ENCODE measurements at places on chromosomes 2 and 18. TPM values are rescaled to one million over a fixed set of nuclear protein-coding genes. Genes with fewer than 3 reads are reported as not detected.

- no peak for DNase-seq
Observed at GRCh38 chr2:220955776-220956175, 616.3 kb downstream of the EPHA4 start.

GRCh38 chr18:63366213-63367052, 573 bp downstream of the KDSR start:
- DNase-seq: peak; percentile 79

- no peak for DNase-seq
Observed at GRCh38 chr18:48743886-48744285, 205.1 kb downstream of the CTIF start.

DNA sequence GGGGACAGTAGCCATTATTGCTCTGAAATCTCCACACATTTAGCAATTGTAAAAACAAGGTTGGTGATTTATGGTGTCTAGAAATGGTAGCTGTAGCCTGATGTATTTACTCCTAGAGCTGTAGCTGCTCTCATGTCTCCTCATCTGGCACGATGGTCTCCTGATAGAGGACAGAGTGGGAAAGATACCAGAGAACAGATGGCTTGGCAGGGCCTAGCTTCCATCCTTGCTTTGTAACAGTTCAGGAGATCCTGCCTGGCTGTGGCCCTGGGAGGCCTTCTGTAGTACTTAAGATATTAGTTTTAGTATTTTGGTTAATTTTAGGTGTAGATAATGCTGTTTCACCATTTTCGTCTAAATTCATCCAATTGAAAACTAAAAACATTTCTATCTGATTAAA, 6.7 kb downstream of the ATG16L1 start:
- DNase-seq: no peak

DNA sequence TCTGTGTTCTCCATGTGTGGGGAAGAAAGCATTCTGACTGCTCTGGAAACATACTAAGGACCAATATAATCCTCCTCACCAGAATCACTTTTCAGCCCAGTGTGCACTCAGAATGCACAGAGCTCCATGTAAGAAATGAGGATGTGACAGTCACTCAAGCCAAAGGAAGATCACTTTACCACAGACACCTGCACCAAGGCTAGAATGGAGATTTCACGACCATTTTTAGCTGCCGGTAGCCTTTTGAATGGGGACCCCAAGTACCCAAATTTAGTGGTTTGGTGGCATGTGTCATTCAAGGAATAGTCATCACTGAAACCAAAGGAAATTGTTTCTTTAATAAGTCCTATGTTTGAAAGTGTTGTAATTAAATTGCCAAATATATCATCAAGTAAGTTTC, 613.2 kb upstream of the ACVR2A start:
- no peak for DNase-seq

DNA sequence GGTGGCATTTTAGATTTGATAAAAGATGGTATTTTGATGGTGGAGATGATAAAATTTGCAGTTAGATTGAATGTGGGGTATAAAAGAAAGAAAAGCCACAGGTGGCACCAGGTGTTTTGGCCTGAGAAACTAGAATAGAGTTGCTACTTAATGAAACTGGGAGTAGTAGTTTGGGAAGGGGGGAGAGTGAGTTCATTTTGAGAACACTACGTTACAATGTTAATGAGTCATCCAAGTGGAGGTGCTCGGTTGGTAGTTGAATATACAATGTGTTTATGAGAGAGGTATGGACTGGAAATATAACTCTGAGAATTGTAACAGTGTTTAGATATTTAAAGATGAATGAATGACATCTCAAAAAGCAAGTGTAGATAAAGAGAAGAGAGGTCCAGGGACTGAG, 26.4 kb downstream of the EPG5 start:
- DNase-seq: no peak

DNA sequence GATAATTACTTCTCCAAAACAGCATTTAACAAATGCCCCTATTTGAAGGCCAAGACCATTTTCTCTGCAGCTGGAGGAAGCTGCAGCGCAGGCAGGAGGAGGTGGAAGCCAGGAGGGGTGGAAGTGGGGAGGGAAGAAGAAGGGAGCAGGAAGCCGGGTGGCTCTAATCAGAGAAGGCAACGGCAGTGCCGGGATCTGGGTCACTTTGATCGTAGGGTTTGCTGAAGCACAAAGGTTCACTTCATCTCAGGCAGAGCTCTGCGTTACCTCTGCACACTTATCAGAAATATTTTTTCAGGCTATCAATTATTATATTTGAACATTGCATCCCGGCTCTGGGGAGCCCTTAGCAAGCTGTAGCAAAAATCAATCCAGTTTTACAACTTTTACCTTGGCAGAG, 315.8 kb upstream of the POU3F3 start:
- no peak for DNase-seq

GRCh38 chr2:6343076-6343475, 522.6 kb downstream of the CMPK2 start:
- no peak for DNase-seq

Gene SLC30A3
- total RNA-seq: 0.43 TPM

DNA sequence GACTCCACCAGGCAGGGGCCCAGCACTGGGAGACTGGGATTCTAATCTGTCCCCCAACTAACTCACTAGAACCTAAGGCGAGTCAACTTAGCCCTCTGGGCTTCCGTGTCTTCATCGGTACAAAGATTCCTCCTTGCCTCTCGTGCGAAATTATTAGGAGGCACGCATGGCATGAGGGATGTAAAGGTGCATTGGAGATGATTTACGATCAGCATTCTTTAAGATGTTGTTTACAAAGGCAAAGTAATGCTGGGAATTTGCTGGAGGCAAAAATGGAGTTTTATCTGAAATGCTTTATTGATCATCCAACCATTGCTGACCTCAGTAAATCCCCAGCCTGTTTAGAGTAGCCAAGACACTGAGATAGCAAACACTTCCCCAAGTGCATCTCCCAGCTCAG, 171.8 kb upstream of the KLHL29 start:
- no peak for DNase-seq

DNA sequence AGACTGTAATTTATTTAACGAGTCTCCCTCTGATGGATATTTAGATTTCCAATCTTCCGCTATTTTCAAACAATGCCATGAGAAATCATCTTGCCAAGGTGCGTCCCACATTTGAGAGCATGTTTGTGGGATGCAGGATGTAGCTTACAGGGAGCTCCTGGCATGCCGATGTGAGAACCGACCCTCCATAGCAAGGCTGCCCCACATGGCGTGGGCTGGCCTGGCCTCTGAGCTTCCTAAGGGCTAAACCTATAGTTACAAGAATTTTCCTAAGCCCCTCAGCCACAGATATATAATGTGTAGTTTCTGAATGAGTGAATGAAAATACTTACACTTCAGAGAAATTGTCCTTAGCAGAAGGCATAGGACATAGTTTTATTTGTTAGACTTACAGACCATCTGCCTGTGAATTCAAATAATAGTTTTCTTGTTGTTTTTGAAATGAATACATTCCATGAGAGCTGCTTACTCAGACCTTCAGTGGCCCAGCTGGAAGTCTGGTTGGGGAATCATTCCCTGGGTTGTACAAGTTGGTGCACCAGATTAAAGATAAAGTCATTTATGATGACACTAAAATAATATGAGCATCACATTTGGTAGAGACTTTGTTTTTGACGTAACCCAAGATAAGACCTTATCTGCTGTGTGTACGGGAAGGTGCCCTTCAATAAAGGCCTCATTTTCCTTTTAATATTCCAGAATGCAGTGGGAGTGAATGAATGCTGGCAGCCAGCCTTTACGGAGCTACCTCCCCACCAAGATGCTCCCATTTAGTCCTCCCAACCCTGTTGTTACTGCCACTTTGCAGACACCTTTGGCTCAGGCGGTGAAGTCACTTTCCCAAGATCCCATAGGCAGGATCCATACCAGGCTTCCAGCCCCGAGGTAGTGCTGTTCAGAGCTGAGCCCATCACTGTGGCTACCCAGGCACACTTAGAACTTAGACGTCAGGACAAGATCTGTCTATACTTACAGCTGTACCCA, 107.1 kb downstream of the GLI2 start:
- no peak for DNase-seq

- no peak for DNase-seq
Observed at GRCh38 chr18:63897072-63897471, 9.6 kb downstream of the SERPINB2 start.

Gene DTNA
- 0.41 TPM for total RNA-seq

DNA sequence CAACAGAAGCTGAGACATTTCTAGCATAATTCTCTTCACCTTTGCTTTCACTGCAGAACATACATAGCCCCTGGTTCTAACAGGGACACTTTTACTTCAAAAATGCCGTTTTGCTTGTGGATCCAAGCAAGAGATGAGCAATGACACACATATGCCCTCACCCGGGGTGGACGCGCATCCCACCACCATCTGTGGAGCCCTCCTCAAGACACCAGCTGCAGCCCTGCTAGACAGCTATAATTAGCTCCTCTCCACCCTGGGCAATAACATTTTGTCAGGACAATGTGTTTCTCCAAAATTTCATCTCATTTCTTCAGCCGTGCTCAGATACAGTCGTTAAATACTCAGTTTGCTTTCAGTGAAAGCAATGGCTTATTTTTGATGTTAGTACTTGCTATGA, 368.7 kb upstream of the RAB6C start:
- no peak for DNase-seq

DNA sequence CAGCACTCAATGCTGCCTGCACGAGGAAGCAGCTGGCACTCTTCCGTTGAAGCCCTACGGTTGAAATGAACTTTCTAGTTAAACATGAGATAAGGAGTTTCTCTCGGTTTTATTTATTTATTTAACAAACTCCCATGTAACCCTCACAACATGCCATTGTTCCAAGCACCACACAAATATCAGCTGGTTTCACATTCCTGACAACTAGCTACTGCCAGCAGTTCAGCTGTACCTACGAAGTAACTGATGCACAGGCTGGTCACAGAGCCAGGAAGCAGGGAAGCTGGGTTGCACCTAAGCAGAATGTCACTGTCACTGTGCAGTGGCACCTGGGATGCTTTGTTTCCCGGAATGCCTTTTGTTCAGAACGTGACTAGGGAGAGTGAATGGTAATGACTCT, 18.1 kb downstream of the TIMM21 start:
- no peak for DNase-seq

- no peak for DNase-seq
Observed at GRCh38 chr2:206125901-206126300, 33.3 kb downstream of the NDUFS1 start.

- peak; percentile 62 for DNase-seq
Observed at GRCh38 chr2:216478151-216478550, 20.5 kb upstream of the RPL37A start.

GRCh38 chr2:192983173-192983572, 788.4 kb upstream of the TMEFF2 start:
- DNase-seq: no peak

Gene CIB4
- total RNA-seq: not detected

Gene ZBTB7C
- total RNA-seq: not detected

GRCh38 chr2:173415431-173416381, 61.0 kb downstream of the CDCA7 start:
- no peak for DNase-seq

- DNase-seq: no peak
Observed at GRCh38 chr2:162342321-162342720, 1.6 kb upstream of the GCA start.

DNA sequence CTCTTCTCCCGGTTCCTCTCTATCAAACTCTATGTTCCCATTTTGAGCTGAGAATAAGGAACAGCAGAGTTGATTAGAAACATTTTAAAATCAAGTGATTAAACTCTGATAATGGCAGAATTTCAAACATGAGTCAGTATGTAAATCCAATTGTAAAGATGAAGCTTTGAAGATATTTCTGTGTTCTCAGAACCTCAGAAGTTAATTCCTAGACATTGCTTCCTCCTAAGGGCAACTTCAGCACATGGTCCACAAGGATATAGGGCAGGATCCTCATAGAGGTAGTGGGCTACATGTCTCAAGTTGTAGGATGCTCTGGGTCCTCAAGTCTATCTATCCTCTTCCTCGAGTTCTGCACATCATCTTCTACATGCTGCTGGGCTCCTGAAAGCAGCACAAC, 46.3 kb downstream of the QPCT start:
- DNase-seq: no peak

Gene C18orf54
- 7.6 TPM for total RNA-seq

DNA sequence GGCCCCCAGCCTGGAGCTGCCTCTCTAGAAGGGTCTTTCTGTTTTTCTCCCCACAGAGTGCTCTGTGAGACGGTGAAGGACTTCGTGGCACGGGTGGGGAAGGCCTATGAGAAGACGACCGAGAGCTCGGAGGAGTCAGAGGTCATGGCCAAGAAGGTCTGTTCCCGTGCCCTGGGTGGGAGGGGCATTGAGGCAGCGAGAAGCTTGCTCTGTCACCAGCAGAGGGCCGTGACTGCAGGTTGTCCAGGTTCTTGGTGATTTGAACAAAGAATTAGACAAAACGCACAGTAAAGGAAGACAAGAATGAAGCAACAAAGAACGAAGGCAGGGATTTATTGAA, 93.9 kb downstream of the DGKD start:
- peak; percentile 34 for DNase-seq

- DNase-seq: peak; percentile 67
Observed at GRCh38 chr2:12416600-12416999, 300.1 kb upstream of the TRIB2 start.

DNA sequence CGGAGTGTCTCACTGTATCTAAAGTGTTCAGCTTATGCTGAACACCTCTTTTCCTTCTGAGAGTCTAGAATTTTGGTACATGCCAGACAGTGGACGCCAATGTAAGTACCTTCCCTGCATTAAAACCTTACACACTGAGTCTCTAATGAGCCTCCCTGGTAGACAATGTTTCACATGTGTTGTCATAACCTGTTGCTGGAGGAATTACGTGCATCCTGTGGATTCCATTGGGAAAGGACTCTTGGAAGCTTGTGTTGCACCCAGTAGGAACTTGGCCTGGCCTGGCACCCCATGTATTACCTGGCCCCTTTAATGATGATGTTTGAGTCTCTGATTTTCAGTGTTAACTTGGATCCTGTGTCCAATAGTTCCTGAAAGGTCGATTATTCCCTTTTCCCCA, 20.5 kb downstream of the CHCHD5 start:
- no peak for DNase-seq

Gene C2orf92
- 11.7 TPM for total RNA-seq

Gene FTCDNL1
- total RNA-seq: 1.9 TPM

Gene ARPC2
- total RNA-seq: 644 TPM

Gene L3MBTL4
- total RNA-seq: not detected

Gene LONRF2
- 0.20 TPM for total RNA-seq

GRCh38 chr2:135037831-135038230, 9.4 kb downstream of the MAP3K19 start:
- DNase-seq: no peak

Gene CD302
- 0.74 TPM for total RNA-seq

DNA sequence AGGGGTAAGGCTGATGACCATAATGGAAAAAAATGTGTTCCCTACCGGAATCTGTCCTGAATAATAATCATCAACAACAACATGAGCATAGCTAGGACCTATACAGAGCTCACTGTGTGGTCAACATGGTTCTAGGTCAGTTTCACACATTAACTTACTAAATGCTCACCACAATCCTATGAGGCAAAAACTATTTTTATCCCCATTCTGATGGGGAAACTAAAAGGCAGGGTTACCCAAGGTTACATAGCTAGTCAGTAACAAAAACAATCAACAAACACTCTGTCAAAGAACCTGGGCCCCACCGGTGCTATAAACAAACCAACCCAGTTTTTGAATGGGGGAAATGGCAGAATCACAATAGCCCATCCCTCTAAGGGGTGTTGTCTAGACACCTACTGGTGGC, 40.1 kb downstream of the AOX1 start:
- no peak for DNase-seq

Gene MC4R
- total RNA-seq: not detected

Gene ALPP
- not detected for total RNA-seq

Gene SH3BP4
- total RNA-seq: 0.54 TPM

GRCh38 chr2:206937555-206937954, 1.8 kb upstream of the CPO start:
- DNase-seq: no peak

- DNase-seq: no peak
Observed at GRCh38 chr18:2986150-2986865, 26.6 kb downstream of the LPIN2 start.

All from activated CD8-positive, alpha-beta T cell treated with anti-CD3 and anti-CD28 coated beads for 36 hours (primary cell).